ENCODE measurements at places on chromosomes 2 and 18.

- no peak for DNase-seq
Measured at GRCh38 chr2:218015586-218016521, 13.1 kb upstream of the TNS1 start.

GRCh38 chr2:64035072-64035942 lies 16.1 kb upstream of the VPS54 start:
- DNase-seq = peak; percentile 32

- DNase-seq = no peak
Measured at GRCh38 chr18:63197246-63197869, 122.2 kb downstream of the BCL2 start.

GRCh38 chr18:8036551-8036950 lies 469.4 kb downstream of the PTPRM start:
- DNase-seq = no peak

- DNase-seq = no peak
Measured at GRCh38 chr2:130378898-130379214, 23.0 kb downstream of the PTPN18 start.

- peak; percentile 31 for DNase-seq
Measured at GRCh38 chr2:12928197-12928774, 211.6 kb downstream of the TRIB2 start.

- DNase-seq = no peak
Measured at GRCh38 chr2:28974252-28974651, 6.8 kb upstream of the TOGARAM2 start.

GRCh38 chr2:122070241-122070731 lies 314.8 kb downstream of the TSN start:
- no peak for DNase-seq

DNA sequence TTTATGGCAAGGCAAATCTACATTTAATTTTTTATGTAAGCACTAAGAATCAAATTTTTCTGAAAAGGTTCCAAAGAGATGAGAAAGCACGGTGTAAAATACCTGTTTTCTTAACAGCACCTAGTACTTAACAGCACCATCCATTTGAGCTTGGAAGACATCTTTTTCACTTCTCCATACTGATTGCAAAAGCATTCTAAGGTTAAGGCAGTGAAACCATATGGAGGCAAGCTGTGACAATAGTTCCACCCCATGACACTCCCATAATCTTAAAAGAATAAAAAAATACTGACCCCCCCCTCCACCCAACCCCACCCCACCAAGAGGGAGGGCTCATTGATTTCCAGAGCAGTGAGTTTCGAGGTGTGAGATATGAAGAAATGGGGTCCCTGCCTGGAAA lies 60.6 kb downstream of the ZCCHC2 start:
- no peak for DNase-seq

DNA sequence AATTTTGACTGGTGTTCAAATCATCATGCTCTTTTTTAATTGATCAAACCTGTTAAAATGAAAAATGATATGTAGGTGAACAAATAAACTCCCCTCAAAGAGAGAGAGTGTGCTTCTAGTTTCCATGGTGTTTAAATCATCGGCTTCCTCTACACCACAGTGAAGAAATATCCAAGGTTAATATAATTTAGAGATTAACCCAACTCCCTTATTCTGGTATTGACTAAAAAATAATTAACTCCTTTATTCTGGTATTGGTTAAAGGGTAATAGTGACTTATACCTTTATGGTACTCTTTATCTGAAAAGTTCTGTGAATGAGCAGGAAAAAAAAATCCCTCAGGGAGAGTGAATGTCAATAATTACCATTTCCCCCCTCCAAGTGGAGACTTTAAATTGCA lies 93.1 kb downstream of the SPATS2L start:
- no peak for DNase-seq

DNA sequence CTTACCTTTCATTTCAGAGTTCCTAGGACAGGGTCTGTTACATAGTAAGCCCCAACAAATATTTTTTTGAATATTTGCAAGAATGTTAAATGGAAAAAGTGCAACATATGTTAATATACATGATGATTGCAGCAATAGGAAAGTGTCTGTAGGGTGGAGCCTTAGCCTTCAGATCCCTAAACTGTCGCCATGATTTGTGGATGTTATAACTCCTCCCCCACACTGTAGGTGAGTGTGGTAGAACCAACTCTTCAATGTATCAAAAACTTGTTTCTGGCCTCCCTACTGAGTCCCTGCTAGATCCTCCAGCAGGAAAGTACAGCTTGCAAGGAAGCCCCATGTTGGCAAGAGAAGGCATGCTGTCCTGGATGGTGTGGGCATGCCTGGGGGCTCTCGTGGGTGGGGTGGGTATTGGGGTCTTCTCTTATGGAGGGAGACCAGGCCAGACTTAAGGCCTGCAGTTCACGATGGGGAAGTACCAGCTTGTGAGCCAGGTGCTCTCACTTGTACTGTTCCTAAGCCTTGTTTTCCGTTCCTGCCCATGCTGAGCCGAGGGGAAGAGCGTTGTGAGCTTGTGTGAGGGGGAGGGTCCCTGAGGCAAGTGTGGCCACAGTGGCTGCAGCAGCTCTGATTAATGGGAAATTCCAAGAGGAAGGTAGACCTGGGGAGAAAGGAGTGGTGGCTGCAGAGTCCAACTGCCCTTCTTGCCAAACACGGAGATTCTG lies 11.4 kb downstream of the FHOD3 start:
- no peak for DNase-seq

GRCh38 chr2:223459328-223459939 lies 142.7 kb downstream of the SCG2 start:
- DNase-seq = no peak

GRCh38 chr2:220134756-220135534 lies 507.5 kb downstream of the SLC4A3 start:
- no peak for DNase-seq

DNA sequence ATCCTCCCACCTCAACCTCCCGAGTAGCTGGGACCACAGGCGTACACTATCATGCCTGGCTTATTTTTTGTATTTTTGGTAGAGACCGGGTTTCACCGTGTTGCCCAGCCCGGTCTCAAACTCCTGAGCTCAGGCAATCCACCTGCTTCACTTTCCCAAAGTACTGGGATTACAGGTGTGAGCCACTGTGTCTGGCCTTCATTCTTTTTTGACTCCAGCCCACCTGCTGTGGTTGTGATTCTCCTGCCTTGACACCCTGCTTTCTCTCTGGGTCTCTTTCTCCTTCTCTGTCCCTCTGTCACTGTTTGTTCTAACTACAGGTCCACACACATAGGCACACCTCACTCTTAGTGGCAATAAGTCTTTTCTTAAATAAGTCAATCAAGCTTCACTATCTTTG lies 85.3 kb downstream of the FTCDNL1 start:
- no peak for DNase-seq

DNA sequence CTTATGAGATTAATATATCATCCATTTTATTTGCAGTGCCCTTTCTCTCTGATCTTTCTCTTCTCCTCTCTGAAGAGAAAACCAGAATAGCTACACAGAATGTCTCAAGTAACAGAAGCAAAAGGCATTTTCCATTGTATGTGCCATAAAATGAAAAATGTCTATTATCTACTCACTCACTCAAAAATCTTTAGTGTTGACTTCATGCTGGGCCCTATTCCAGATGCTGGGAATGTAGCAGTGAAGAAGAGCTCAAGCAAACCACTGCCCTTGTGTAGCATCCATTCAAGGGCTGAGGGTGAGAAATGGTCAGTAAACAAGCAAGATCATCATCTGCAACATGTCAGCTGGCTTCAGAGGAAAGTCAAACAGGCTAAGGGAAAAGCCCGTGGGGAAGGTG lies 427.7 kb downstream of the METTL4 start:
- DNase-seq = no peak

DNA sequence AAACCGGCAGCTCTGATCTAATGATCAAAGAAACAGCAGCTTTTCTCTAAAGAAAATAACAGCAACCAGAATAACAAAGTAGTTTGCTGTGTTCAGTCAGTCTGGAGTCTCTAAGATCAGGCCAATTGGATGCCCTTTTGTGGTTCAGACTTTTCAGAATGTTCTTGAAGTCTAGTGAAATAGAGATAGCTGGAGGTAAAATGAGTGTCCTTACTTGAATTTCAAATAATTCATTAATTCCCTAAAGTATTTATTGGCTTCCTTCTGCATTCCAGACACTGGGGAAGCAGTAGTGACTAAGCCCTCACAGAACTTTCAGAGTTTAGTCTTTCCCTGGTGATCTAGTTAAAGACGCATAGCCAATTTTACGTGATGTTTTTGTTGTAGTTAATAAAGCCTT lies 58.7 kb downstream of the C18orf54 start:
- no peak for DNase-seq

- DNase-seq = no peak
Measured at GRCh38 chr2:191202881-191203397, 42.3 kb upstream of the MYO1B start.

DNA sequence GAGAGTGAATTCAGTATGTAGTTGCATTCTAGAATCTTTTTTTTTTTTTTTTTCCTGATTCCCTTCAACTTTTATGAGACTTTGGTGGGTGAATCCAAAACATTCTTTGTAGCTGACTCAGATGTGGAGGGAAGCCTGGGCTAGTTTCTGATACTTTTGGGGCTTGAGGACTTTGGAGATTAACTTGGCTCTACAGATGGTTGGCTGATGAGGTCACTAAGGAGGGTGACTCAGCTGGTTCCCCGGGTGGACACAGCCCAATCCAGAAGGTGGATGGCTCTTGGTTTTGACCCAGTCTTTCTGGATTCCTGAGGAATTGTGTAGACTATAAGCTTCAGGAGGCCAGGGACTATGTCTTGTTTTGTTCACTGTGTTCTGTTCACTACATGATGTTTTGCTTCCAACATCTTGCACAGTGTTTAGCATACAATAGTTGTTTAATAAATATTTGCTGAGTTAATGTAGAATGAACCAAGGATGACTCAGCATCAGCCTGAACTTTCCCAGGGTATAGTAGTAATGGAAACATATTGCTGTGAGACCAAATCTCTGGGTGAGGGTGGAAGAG lies 30.5 kb downstream of the LAMA3 start:
- DNase-seq = no peak

DNA sequence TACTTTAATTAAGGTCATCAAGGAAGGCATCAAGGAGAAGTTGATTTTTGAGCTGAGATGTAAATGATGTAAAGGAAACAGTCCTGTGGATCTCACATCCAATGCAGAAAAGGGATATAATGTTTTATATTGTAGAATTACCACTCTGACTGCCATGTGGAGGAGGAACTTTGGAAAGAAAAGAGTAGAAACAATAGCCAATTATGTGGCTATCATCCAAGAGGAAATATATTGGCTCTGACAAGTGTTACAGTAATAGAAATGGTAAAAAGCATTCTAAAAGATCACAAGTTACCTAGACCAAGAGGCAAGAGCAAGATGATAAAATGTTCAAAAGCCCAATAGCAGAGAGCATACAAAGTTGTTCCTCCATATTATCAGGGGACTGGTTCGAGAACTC lies 26.8 kb downstream of the BARD1 start:
- no peak for DNase-seq

GRCh38 chr2:105654474-105655004 lies 90.2 kb upstream of the NCK2 start:
- DNase-seq = no peak

DNA sequence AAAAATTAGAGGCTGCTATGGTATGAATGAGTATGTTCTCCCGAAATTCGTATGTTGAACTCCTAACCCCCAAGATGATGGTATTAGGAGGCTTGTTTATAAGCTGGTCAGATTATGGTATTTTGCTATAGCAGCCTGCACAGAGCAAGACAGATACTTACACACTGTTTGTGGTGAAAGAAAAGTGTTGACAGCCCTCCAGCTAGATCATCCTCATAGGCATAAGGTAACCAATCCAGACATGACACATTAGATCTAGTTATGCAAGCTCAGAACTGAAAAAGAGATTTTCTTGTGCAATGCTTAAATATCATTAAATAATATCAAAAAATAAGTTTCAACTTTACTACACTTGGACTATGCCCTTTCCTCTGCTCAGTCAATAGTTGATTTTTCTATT lies 107.1 kb downstream of the ABCA12 start:
- DNase-seq = no peak

DNA sequence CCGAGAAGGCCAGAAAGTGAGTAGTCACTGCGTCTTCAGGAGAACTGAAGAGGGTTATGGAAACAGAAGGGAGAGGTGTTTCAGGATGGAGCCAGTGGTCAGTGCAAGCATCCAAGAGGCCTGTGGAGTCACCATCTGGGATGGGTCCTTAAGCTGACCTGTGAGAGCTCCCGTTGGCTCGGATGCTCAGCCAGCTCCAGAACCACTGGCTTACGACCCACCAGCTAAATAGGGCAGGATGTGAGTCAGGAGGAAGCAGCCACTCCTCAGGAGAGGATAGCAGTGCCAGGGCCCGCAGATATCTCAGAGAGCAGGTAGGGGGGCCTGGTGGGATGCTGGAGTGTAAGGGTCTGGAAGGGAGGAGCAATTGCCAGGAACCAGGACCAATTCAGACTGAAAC lies 63.1 kb upstream of the B3GNT7 start:
- no peak for DNase-seq

GRCh38 chr2:75709297-75709696 lies 1.4 kb downstream of the GCFC2 start:
- DNase-seq = no peak

DNA sequence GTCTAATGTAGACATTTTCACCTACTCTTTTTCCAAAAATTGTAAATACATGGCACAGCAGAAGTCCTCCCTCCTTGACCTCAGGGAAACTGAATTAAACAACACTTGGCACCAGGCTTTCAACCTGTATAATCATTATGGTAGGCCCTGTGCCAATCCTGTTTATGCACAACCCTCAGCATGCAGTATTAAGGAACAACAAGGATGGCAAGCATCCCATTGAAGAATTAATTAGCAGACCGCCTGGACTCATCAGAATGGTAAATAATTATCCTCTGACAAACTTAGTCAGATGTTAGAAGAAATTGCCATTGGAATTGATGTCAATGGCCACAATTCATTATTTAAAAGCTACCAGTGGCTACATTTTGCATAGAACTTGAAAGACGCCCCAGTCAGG lies 66.3 kb upstream of the GALNT5 start:
- DNase-seq = no peak

- DNase-seq = no peak
Measured at GRCh38 chr18:79504034-79504433, 108.3 kb downstream of the NFATC1 start.

GRCh38 chr2:26784570-26785234 lies 1.2 kb upstream of the CENPA start:
- no peak for DNase-seq

DNA sequence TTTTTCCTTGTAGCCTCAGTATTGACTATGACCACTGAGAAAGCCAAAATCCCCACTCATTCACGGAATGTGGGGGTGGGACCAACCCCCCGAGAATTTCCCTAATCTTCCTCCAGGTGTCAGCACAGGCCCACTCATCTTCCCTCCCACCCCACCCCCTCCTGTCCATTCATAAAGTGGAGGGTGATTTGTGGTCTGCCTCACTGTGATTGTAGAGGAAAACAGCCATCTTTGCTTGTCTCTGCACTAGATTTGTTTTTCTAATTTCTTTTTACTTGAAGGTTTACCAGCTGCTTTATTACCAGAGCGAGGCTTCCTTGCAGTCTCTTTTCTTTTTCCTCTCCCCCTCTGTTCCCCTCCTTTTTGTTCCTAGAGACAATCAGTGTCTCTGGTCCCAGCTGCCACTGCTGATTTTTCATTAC lies 171.8 kb downstream of the ICOS start:
- DNase-seq = peak; percentile 61
